ENCODE measurements at places on chromosomes 1 and 21.

DNA sequence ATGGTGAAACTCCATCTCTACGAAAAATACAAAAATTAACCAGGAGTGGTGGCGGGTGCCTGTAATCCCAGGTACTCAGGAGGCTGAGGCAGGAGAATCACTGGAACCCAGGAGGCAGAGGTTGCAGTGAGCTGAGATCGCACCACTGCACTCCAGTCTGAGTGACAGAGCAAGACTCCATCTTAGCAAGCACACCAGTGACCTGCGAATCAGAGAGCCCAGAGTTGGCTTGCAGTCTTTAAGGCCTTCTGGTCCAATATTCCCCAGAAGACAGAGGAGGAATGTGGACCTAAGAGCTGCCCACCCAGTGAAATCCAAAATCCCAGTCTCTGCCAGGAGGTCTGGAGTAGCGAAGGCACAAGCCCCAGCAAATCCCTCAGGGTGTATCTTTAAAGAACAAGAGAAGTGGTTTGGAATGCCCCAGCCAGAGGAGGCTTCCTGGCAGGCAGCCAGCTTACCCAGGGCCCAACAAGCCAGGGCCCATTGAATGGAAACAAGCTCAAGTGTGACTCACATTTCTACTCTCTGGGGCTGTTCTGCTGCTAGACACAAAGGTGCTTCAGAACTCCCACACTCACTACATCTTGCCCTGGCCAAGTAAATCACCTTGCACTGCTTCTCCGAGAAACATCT is 23.9 kb downstream of the GPR161 start:
- peak; percentile 50 for DNase-seq

DNA sequence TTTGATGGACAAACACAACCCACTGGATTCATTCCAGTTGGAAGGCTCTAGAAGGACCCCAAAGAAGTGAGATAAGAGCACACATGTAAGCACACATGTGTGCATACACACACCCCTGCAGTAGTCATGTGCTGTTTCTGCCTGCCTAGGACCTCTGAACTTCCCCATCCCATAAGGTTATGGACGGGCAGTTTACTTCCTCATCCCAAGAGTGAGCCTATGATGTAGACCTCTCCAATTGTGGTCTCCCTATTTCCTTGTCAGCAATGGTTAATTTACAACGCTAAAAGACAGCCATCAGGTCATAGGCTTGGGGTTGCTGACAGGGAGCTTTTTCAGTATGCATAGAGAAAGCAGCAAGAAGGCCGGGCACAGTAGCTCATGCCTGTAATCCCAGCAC is 15.4 kb upstream of the ADAR start:
- DNase-seq = no peak

GRCh38 chr1:205444931-205445645 is 10.8 kb downstream of the BLACAT1 start:
- DNase-seq = no peak

- no peak for DNase-seq
Measured at GRCh38 chr1:15038232-15039016, 115.1 kb upstream of the TMEM51 start.

GRCh38 chr1:25174730-25175612 is 57.3 kb downstream of the SYF2 start:
- DNase-seq = no peak

DNA sequence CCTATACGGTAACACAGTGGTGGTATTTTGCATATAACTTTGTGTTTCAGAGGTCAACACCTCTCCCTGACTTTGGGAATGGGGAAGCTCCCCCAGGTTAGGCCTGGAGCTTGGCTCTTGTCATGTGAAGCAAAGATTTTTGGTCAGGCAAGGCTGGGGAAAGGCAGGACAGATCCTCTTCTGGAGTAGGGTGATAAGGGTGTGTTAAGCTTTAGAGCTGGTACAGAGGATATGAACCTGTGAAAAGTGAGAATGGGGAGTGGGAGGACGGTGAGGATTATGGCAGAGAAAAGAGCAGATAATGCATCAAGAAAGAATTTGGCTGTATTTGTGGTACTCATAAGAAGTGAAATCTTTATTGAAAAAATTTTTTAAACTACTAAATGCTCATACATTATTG is 2.3 kb downstream of the RPF1 start:
- no peak for DNase-seq
